ENCODE measurements at places on chromosomes 1 and 21.
A peak's percentile ranks its signal among the peaks of the same experiment; 100 is the strongest.

DNA sequence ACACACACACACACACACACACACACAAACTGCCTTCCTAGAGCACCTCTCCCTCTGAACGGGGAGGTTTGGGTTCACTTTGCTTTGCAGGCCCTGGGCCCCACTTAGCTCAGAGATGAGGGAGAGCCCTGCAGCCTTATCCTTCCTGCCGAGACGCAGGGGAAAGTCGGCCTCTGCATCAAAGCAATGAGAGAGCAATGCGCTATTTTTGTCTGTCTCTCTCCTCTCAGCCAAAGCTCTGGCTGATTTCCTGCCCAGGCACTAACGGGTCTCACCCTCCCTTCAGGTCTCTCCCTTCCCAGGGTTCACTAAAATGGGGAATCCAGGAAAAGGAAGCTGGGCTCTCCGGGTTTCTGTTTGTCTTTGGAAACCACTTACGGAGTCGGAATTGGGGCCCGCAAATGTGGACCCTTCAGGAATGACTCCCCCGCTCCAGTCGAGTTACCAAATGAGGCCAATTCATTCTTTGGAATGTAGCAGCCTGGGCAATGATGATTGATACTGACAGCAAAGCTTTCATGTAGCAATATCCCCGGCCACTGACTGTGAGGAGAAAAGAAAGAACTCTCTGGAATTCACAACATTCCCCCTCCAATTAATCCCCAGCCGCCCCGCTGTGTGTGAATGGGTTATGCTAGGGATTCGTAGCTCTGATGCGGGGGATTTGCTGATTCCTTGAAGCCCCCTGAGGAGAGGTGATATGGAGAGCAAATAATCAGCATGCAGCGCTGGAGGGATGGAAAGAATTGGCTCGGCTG lies 61.5 kb upstream of the WLS start:
- peak; percentile 9 for DNase-seq

DNA sequence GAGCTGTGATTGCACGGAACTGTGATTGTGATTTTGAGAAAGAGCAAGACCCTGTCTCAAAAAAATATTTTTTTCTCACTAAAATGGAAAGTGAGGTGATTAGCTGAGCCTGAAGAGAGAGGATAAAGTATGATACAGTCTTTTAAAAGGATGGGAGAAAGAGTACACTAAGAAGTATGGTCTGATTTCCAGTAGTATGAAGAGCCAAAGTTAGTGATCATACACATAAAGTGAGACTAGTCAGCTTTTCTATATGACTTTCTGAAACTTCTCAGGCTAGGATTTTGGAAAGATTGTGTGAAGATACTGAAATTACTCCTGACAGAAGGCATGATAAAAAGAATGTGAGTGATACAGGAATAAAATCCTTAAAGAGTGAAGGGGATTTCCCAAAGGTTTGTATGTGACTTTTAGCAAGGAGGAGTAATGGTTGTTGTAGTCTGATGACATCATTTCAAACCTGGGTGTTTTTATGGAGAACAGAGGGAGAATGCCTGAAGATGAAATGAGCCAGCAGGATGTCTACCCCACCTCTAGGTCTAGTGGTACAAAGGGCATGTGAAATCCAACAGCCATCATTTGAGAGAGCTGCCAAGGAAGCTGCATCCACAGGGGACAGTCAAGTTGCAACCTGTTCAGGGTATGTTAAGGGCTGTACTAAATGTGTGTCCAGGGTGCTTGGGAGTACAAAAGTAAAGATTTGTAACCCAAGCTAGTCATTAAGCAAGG lies 157.7 kb downstream of the PIK3R3 start:
- peak; percentile 7 for DNase-seq

DNA sequence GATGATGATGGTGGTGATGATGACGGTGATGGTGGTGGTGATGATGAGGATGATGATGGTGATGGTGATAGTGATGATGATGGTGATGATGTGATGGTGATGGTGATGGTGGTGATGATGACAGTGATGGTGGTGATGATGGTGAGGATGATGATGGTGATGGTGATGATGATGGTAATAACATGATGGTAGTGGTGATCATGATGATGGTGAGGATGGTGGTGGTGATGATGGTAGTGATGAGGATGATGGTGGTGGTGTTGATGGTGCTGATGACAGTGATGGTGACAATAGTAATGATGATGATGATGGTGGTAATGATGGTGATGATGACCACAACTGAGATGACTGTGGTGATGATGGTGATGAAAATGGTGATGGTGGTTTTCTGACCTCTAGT lies 4.9 kb downstream of the ACTRT2 start:
- no peak for DNase-seq

DNA sequence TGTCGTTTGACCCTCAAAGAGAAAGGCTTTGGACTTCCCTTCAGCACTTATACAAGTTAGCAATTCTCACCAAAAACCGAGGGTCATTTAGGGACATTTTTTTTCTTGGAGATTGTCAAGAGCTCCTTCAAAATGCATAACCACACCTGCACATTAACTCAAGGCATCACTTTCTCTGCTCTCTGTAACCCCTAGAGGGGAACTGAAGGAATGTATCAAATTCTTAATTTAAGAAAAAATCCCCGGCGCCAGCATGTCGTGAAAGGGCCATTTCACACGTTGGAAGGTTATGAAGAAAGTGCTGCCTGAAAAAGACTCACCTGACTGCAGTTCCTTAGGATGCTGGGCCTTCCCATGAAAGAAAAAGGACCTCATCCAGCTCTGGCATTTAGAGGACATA lies 131.6 kb upstream of the ZC3H12A start:
- no peak for DNase-seq

- DNase-seq = peak; percentile 87
Measured at GRCh38 chr1:31762726-31763670, 1.1 kb downstream of the ADGRB2 start.

GRCh38 chr1:17071794-17072193 lies 18.0 kb upstream of the SDHB start:
- DNase-seq = no peak

- no peak for DNase-seq
Measured at GRCh38 chr1:106868828-106869227, 187.6 kb upstream of the PRMT6 start.

- peak; percentile 85 for DNase-seq
Measured at GRCh38 chr1:52403566-52404115, 582 bp downstream of the ORC1 start.

GRCh38 chr1:229579059-229579673 lies 20.7 kb upstream of the ABCB10 start:
- DNase-seq = no peak

DNA sequence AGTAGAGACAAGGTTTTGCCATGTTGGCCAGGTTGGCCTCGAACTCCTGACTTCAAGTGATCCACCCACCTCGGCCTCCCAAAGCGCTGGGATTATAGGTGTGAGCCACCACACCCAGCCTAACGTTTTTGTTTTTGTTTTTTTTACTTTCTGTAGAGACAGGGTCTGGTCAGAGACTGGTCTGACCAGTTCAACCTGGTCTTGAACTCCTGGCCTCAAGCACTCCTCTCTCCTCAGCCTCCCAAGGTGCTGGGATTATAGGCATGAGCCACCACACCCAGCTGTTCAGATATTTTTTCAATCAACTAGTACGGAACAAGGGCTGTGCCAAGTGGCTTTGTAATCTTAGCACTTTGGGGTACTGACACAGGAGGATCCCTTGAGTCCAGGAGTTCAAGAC lies 209.5 kb downstream of the RERE start:
- no peak for DNase-seq

DNA sequence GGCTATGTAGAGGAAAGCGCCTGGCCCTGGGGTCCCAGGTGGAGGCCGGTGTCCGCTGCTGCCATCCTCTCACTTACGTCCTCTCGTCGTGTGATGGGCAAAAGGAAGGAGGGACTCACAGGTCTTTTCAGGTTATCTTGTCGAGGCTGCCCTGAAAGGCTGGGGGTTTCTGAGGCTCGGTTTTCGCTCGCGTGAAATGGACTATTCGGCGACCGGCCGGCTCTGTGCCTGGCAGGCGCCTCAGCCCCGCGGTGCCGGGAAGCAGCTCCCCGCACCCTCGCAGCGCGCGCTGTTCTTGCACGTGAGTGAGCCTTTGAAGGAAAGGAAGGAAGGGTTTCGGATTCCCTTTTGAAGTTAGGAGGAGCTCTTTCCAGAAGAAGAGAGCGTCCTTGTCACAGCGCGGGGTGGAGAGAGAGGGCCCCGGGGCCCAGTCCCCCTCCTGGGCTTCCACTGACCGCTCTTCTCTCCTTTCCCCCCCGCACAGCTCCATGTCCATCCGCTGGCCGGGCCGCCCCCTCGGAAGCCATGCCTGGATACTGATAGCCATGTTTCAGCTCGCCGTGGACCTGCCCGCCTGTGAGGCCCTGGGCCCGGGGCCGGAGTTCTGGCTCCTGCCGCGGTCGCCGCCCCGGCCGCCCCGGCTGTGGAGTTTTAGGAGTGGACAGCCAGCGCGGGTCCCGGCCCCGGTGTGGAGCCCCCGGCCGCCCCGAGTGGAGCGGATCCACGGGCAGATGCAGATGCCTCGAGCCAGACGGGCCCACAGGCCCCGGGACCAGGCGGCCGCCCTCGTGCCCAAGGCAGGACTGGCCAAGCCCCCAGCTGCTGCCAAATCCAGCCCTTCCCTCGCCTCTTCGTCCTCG lies 57.2 kb downstream of the AJAP1 start:
- DNase-seq = no peak

DNA sequence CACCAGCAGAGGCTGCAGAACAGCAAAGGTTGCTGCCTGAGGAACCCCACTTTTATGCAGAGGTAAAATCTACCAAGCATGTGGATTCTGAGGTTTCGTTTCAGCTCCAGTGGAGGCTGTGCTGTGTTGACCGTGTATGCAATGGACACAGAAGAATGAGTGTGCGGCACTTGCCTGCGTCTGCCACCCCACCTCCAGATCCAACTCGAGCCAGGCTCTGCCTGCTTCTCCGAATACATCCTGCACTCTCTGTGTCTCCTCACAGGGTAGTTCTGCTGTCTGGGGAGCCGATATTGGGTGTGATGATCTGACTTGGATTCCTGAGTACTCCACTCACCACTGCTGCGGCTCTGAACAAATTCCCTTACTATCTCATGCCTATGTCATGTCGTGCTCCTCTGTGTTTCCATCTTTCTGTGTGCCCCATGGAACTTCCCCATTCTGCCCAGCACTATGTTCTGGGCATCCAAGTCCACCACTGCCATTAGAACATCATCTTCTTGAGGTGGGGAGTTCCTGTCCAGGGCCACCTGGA lies 129.8 kb downstream of the SLC45A1 start:
- no peak for DNase-seq

DNA sequence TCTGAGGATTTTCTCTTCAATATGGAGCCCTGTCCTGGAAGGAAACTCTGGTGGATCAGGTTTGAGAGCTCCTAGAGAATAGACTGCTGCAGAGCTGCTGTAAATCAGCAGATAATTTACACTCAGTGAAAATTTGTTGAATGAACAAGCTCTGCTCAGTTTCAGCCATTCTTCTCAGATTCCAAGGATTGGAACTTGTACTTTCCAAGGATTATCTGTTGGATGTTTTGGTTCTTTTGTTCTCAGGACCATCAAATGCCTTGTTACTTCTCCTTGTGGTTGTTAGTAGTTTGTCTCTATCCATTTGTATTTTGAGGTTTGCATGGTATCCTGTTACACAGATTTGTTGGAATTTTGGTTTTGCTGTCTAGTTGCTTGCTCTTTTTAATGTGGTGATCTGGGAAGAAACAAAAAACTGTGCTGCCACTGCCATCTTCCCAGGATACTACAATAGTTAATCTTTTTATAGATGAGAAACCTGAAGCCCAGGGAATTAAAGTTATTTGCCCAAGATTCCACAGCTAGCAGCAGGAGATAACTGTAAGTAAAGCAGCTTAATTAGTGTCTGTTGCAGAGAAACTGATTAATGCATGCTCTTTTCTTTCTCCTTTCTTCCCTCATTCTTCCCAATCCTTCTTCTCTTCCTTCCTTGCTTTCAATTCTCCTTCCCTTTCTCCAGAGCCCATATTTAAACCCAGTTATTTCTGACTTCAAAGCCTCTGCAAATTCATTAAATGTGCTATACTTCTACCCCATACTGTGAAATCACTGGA lies 21.7 kb upstream of the KIFAP3 start:
- no peak for DNase-seq

GRCh38 chr1:25698252-25698651 lies 81.7 kb downstream of the MAN1C1 start:
- DNase-seq = no peak

DNA sequence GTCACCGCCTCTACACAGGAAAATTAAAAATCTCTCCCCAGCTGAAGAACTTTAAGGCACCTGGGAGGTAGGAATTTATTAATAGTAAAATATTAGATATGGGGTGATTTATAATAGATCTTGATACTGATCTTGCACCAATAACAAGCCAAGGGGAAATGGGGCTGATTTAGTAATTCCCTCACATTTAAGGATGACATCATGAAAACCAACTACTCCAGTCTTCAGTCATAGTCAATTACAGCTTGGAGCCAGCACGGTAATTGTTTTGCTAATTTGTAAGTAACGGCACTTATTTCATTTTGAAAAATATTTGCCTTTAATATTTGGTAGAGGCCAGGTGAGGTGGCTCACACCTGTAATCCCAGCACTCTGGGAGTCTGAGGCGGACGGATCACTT lies 92.8 kb downstream of the TGFBR3 start:
- no peak for DNase-seq

DNA sequence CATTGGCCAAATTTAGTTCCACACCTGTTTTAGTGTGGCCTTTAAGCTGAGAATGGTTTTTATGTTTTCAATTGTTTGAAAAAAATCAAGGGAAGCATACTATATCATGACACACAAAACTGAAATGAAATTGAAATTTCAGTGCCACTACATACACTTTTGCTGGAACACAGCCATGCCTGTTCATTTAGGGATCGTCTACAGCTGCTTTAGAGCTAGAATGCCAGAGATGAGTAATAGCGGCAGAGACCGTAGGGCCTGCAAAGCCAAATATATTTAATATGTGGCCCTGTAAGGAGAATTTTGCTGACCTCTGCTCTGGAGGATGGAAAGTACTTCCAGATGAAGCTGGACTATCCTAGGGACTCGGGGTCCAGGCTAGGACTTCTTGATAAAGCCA lies 62.5 kb upstream of the LYST start:
- DNase-seq = peak; percentile 26

DNA sequence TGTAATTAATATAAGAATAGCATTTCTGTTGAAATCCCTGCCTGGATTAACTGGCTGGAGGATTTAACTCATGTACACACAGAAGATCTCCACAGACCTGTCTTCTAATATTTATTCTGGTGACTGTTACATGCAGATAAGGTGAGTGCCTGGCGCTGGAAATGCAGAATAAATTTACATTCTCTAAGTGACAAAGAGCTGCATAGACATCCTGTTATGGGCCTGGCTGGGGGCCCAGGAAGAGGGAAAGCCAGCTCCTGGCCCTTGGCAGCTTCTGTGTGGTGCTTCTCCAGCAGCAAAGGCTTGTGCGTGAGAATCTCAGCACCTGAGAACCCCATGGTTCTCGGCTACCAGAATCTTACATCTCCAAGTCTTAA lies 446.6 kb downstream of the PTPRU start:
- peak; percentile 39 for DNase-seq

Data from Daoy (cell line).